ENCODE measurements at places on chromosomes 16 and 17. TPM values are rescaled to one million over a fixed set of nuclear protein-coding genes. Genes with fewer than 3 reads are reported as not detected.

The CRYM gene
- total RNA-seq, result 5.8 TPM

The GFAP gene
- 1.4 TPM for total RNA-seq

The FOXN1 gene
- not detected for total RNA-seq

The MYL4 gene
- not detected for total RNA-seq

DNA sequence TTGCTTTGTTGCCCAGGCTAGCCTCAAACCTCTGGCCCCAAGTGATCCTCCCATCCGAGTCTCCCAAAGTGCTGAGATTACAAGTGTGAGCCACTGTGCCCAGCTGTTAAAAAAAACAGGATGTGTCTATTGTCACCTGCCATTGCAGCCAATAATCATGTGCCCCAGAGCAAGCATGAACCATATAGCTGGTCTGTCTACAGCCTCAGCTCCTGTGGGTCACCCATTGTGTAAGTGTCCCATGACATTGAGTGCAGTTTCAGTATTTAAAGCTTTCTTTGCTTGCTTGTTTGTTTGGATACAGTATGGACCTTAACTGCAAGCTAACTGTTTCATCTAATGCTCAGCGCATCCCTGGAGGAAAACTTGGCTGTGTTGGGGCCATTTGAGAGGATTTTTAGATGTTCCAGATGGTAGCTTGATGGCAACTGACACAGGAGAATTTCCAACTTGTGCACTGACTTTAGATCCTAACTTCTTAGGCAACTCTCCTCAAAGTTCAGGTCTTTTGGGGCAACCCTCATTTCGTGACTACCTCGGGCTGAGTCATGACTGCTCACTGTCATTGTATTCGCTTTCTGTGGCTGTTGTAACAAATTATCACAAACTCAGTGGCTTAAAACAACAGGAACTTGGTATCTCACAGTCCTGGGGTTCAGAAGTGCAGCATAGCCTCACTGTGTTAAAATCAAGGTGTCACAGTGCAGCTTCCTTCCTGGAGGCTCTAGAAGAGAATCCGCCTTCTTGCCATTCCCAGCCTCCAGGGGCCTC is 30.3 kb upstream of the ADORA2B start:
- DNase-seq, result no peak

DNA sequence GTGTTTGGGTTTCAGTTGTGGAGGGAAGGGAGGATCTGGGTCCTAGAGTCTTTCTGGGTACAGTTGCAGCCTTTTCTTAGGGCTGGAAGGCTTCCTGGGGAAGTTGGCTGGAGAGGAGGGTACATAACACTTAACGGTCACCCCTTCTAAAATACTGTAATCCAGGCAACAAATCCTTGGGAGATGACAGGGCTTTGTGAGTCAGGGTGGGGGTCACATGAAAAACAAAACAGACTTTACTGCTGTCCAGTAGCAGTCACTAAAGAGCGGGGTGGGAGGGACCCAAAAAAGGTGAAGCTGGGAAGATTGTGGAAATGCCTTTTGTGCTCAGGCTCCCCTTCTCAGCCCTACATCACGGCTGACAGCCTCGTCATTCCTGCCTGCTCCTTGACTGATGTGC is 6.3 kb downstream of the SAP30BP start:
- peak; percentile 0 for DNase-seq

DNA sequence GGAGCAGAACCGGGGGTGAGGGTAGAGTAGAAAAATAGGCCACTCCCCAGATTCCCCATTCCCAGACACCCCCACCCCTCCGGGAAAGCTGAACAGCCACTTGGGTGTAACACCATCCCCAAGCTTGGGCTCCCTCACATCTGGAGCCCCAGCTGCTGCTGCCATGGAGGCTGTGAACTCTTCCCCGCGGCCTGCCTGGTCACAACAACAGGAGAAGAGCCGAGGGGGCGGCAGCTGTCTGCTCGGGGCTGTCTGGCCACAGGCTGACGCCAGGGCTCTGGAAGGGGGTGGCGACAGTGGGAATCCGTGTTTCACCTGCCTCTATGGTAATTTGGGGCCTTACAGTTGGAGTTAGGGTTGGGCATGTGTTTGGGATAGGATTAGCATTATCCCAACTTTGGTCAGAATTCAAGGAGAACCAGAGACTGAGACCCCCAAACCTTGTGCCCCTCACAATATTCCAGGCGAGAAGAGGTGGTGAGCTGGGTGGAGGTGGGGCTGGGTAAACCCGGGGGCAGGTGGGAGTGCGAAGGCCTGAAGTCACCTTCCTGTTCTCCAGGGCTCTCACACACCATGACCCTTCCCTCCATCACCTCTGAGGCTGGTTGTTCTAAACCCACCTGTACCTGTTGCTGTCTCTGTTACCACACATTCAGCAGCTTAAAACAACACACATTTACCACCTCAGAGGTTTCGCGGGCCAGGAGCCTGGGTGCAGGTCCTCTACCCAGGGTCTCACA is 29.7 kb upstream of the NXPH3 start:
- no peak for DNase-seq

DNA sequence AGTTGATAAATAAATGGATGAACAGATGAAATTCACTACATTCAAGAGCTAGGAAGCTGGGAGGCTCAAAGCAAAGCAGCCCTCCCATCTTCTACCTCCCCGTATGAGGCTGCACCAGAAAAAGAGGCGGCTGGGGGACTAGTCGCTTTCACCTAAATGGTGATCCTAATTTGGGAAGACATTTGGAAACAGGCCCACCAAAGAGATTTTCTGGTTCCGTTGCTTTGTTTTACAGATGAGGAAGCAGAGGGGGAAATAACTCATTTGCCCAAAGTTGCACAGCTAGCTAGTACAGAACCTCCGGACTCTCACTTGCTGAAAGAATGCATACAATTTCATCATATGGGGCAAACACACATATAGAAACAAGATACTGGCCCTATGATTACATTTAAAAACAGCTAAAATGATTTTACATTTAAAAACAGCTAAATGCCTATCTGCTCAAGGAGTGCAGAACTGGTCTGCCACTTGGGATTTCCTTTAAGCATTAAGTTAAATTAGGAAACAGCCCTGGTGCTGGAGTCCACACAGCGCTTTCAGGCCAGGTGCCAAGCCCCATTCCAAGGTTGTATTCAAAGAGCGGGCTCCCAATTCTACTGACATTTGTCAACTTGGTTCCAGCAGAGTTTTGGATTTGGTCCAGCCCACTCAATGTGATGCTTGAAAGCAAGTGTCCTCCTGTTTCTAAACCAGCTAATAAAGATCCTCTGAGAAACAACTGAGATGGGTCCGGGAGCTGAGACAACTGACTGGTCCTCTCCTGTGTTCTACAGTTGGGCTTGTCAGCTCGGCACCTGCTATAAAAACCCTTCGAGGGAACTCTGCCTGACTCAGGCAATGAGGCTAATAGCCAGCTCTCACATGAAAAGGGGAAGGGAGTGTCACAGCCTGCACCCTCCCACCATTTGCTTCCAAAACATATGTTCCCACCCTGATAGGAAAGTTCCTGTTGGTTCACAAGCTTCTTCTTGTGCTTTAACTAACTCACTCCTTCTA is 11.7 kb downstream of the ERN1 start:
- DNase-seq, result no peak

DNA sequence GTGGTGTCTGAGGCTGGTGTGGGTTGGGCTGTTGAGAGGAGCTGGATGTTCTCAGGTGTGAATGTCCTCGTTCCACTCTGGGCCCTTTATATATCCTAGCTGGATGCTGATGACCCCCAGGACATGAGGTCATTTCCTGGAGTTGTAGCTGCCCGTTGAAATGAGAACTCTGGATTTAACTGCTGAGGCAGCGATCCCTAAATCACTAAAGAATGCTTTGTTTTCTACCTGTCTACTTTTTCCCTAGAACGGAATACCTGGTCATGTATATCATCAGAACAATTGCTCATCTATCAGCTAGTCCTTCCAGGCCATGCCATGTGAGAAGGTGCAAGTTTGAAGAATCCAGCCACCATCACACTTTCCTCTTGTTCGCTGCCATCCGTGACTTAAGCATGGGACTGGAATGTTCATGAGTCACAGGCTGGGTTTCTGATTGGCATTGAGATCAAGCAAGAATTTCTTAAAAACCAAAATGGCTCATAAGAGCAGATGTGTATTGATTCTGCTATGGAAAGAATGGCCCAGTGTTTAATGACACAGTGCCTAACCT is at the start of gene KRTAP2-3:
Gene KRTAP2-3 (minus strand): TSS at position 63 of the 553 bp plus-strand sequence. CDS start 64 bp downstream, outside the sequence.
- DNase-seq, result peak; percentile 8

DNA sequence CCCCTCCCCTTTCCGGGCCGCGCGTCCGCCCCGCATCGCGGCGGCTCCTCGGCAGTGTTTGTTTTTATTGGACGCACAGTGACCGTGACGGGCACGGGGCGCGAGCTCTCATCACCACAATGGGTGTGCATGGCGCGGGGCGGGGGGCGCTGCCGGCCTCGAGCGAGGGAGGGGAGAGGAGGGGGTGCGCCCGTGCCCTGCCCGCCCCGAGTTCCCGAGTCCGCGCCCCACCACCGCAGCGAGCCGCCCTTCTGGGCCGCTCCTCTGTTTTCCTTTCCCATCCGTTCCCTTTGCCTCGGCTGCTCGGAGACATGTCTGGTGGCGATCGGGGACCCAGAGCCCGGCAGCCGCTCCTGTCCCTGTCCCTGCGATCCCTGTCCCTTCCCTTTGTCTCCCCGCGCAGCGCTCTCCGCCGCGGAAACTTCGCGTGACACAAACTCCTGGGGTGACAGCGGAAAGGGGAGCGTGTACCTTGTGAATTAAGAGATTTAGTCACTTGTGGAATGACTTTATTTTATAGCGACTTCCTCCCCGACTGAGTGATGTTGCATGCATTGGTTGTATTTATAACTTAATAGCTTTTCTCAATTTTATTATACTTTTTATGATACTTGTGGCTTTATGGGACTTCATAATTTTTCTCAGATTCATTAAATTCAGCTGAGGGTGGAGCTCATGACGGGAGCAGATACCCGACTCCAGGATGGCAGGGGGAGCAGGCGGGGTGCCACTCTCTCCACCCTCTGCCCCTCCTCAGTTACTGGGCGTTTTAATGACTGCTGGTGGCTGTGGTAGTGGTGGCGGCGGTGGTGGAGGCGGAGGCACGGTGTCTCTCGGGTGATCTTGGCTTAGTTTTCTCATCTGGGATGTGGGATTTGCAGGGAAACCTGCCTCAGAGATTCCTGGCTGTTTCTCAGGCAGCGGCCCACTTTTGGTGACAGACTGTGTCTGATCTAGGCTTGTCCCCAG is 40.8 kb downstream of the MRM1 start:
- DNase-seq, result peak; percentile 56

- peak; percentile 85 for DNase-seq
These were observed 58.0 kb downstream of the ASIC2 start for GRCh38 chr17:33234930-33235685.

DNA sequence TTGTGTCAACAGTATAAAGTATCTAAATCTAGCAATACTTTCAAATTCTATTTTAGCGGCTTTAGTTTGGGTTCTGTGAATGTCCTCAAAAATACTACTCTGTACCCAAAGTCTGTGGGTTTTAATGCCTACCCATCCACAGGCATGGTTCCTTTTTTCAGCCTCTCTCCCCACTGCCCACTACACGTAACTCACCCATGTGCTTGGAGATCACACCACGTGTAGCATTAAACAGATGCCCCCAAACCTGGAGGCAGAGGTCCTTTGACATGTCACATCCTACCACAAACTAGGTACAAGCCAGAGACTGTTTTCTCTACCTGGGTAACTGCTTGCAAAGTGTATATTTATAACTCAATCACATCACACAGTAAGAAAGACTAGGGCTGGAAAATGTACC is 5.4 kb downstream of the DYNC1LI2 start:
- DNase-seq, result no peak

DNA sequence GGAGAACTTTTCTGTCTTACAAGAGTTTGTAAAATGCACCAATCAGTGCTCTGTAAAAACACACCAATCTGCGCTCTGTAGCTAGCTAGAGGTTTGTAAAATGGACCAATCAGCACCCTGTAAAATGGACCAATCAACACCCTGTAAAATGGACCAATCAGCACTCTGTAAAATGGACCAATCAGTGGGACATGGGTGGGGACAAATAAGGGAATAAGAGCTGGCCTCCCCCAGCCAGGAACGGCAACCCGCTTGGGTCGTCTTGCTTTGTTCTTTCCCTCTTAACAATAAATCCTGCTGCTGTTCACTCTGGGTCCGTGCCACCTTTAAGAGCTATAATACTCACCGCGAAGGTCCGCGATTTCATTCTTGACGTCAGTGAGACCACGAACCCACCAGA is 18.5 kb upstream of the KCNG4 start:
- no peak for DNase-seq

GRCh38 chr16:20833086-20833485 is 26.8 kb downstream of the REXO5 start:
- DNase-seq, result no peak

GRCh38 chr16:610513-611381 is 20.0 kb upstream of the WFIKKN1 start:
- DNase-seq, result peak; percentile 61

DNA sequence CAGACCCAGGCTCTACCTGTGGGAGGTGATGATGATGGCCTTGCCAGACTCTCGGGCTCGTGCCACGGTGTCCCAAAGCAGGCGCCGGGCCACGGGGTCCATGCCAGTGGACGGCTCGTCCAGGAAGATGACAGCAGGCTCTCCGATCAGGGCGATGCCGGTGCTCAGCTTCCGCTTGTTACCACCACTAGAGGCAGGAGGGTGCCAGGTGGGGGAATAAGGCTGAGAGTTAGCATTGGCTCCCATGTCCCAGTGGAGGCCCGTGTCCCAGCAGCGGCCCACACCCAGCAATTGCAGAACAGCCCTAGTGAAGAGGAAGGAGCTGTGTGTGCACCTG is 10.3 kb upstream of the RNPS1 start:
- no peak for DNase-seq

GRCh38 chr17:75487351-75488070 is 27.8 kb downstream of the CASKIN2 start:
- DNase-seq, result no peak

DNA sequence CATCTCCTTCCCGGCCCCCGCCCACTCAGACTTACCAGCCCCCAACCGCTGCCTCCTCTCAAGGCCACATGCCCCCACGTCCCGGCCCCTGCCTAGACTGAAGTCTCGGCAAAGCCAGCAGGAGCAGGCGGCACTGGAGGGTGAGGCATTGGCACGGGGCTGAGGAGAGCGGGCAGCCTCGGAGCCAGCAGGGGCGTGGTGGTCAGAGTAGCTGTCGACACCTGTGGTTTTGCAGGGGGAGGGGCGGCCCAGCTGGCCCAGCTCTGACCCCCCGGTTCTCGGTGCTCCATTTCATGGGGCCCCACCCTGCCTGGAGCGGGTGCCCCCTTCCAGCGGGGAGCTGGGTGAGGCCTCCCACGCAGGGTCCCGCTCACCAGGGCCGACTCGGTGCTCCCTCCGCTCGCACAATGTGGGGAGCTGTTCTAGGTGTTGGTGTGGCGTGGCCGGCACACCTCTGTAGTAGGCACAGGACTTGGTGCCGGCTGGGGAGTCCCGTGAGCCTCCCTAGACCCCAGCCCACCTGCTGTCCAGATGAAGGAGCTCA is 4.7 kb downstream of the CDH15 start:
- no peak for DNase-seq

GRCh38 chr16:66480265-66481080 is 53.4 kb downstream of the BEAN1 start:
- peak; percentile 36 for DNase-seq

GRCh38 chr17:34254146-34254545 is 939 bp upstream of the CCL2 start:
- DNase-seq, result no peak
